Parietal lobe (tissue), 2 donors: ENCODE measurements at places on chromosomes 3 and 15. TPM values are rescaled to one million over a fixed set of nuclear protein-coding genes. Genes with fewer than 3 reads are reported as not detected.

The TAGLN3 gene
- total RNA-seq, result 141 TPM

The PPM1L gene
- total RNA-seq, result 106 TPM

The ADGRG7 gene
- not detected for total RNA-seq

The MKRN2OS gene
- total RNA-seq, result not detected

The CPNE9 gene
- 0.31 TPM for total RNA-seq

The ASB14 gene
- total RNA-seq, result not detected

The LRRN1 gene
- 49.1 TPM for total RNA-seq

The EAF1 gene
- 31.3 TPM for total RNA-seq

The UBAP1L gene
- 12.5 TPM for total RNA-seq

The SLCO2A1 gene
- total RNA-seq, result 0.31 TPM

The GRM2 gene
- total RNA-seq, result 17.5 TPM

The AP3S2 gene
- total RNA-seq, result 59.5 TPM

The ROPN1 gene
- not detected for total RNA-seq

The SLC28A2 gene
- not detected for total RNA-seq

The SLC22A14 gene
- total RNA-seq, result 1.3 TPM

The TLR9 gene
- total RNA-seq, result 0.31 TPM

The SOX2 gene
- total RNA-seq, result 93.6 TPM

The ACTRT3 gene
- 2.8 TPM for total RNA-seq

The ZNF501 gene
- total RNA-seq, result 25.0 TPM

The SLC35G2 gene
- 14.4 TPM for total RNA-seq

The ARHGAP11A gene
- total RNA-seq, result 15.3 TPM
